ENCODE measurements at places on chromosomes 2 and 18.

DNA sequence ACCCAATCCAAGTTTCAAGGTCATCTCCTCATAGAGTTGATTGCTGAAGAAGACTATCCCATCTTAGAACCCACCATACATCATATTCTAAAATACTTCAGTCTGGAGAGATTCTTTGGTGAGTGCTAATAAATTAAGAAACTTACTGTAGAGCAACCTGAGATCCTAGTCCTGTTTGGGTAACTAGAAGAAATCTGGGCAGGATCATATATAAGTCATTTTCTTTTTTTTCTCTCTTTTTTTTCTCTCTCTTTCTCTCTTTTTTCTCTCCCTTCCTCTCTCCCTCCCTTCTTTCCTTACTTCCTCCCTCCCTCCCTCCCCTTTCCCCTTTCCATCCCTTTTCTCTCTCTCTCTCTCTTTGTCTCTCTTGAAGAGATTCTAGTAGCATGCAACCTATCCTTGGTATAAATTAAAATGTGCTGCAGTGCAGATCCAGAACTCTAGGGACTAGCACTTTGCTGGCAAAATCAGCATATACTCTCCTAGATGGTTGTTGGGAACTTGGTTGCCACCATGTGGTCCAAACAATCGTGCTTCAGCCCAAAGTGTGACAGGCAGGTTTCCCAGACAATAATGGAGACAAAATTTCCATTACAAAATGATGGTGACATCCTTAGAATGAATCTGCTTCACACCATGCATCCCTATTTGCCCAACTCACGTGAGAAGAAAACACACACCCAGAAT, 399.4 kb upstream of the CELF4 start:
- no peak for DNase-seq

DNA sequence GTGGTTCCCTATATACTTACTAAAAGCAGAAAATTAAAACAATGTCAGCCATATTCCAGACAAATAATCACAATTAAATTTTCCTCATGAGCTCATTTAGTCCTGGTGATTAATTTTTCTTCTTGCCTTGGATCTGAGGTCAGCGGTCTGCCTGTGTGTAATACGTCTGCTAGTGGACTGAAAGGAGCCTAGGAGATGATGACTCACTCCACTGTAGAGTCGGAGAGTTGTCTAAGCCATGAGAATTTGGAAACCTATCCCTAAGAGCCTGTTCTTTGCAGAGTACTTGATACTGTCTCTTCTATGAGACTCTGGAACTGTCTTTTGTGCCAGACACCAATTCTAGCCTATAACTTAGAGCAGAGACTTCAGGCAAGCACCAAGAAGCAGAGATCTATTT, 94.2 kb upstream of the RAB27B start:
- no peak for DNase-seq

GRCh38 chr18:55272510-55273243, 313.4 kb upstream of the CCDC68 start:
- no peak for DNase-seq

DNA sequence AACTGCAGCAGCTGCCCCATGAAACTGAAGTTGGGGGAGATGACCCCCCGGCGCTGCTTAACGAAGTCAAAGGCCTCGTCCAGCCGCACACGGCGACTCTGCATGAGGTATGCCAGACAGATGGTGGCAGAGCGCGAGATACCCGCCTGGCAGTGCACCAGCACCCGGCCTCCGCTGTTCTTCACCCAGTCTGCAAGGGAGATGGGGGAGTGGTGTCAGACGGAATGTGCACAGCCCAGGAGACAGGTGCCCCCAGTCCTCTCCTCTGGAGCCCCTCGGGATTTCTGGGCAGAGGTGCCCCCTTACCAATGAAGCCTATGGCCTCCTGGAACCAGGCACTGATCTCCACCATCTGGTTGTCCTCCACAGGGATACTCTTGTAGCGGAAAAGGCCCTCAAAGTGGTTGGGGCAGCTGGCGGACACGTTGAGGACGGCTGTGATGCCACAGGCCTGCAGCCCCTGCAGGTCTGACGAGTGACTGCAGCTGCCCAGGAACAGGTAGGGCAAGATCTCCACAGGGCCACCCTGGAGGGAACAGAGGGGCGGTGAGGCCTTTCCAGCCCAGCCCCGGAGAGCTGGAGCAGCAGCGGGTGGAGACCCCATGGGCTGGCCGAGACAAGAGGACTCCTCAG, 1.3 kb downstream of the DUSP2 start:
- peak; percentile 45 for DNase-seq

- DNase-seq: no peak
Observed at GRCh38 chr18:46155641-46156051, 51.5 kb downstream of the HAUS1 start.

DNA sequence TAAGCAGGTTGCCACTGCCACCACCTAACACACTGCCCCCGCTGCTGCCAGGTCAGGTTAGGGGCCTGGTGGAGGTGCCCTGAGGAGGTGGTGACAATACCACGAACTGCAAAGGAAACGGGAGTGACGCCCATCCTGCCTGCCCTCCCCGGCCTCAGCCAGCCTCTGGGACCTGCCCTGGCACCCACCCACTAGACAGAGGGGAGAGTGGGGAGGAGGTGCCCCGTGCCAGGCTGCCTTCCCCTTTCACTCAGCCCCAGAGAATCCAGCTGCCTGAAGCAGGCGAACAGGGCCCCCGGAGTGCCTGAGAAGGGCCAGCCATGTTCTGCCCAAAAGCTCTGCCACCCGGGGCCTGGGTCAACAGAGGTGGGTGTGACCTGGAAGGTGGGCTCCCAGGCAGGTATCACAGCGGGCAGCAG, 44.5 kb upstream of the FOSL2 start:
- no peak for DNase-seq

DNA sequence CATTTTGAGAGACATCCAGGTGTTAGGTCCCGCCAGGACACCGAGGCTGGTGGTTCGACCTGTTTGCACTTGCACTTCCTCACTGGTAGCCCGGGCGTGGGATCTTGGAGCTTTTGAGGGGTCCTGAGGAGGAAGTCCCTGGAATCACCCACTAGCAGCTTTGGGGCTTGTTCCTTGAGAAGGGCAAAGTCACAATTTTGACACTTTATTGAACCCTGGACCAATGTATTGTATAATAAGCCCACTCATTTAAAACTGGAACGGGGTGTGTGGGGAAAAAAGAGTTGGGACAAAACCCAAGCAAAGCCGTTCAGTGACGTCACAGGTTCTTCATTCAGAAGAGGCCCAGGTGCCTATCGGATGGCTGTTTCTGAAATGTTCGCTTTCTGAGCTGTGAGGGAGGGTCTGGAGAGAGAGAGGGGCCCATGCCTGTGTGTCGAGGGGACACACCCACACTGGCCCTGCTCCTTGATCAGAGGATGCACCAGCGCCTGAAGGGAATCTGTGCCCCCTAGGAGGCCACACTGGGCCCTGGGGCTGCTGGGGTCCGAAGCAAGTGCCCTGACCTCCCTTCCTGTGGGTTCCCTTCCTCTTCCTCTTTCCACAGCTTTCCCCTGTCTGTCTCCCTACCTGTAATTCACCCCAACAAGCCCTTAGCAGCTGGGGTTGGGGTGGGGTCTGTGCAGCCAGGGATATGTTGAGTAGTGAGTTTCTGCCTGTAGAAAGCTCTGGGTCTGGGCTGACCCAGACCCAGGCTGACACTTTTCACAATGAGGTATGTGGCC, 2.6 kb downstream of the LPIN1 start:
- no peak for DNase-seq

DNA sequence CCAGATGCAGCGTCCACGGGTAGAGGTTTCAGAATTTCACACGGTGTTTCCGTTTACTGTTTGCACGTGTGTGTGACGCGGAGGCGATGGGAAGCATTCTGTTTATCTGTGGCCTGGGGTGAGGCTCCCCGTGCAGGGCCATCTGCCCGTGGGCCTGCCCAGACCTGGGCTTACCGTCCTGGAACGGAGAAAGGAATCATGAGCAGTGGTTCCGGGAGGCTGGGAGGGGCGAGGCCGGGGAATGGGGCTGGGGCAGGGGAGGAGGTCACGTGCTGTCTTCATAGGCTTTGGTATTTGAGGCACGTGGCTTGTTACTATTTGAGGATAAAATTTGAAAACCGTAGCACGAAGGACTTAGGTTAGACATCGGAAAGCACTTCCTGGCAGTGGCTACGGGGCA, 77.9 kb downstream of the RTP5 start:
- DNase-seq: no peak

- no peak for DNase-seq
Observed at GRCh38 chr2:234689911-234690379, 193.1 kb upstream of the ARL4C start.

DNA sequence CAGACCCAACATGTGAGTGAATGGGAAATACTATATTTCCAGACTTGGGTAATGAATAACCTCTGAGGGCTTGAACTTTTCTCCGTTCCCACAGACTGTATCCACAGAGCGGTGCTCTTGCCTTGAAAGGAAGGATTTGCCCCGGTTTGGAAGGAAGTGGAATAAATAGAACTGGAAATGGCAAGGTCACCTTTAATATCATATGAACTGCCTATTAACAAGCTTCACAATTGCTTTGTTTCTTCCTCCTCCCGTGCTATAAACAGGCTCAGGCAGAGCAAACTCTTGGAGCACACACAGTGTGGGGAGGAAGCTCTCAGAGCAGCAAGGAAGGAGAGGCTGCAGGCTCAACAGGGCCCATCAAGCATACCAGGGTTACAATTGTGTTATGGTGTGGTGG, 28.5 kb upstream of the DARS1 start:
- DNase-seq: no peak

DNA sequence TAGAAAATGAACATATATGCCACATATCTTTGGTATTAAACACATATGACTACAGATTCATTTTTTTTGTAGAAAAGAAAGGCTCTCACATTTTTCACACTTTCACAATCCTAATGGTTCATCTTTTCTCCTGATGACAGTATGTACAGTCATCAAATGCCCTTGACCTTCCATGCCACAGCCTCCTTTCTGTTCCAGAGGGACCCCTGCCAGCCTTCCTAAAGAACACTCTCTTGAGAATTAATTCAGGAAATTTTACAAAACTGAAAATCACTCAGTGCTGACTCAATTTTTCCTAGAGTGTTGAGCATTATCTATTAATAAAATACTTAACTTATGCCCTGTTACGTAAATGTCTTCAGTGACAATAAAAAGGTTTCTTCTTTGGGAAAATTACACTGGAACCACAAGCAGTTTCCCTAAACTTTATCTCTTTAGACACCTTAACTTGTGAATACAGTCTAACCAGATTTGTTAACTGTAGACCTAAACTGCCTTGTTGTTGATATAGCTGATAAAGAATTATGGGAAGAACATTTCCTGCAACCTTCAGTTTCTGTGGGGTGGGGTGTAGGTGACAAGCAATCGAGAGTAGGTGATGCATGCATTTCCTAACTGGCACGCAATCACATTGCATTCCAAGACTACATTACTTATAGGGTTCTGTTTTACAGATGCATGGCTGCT, 15.3 kb upstream of the ACOXL start:
- no peak for DNase-seq

GRCh38 chr2:201279079-201279478, 18.7 kb downstream of the CASP8 start:
- no peak for DNase-seq

GRCh38 chr2:100702438-100703109, 117.4 kb upstream of the NPAS2 start:
- no peak for DNase-seq

DNA sequence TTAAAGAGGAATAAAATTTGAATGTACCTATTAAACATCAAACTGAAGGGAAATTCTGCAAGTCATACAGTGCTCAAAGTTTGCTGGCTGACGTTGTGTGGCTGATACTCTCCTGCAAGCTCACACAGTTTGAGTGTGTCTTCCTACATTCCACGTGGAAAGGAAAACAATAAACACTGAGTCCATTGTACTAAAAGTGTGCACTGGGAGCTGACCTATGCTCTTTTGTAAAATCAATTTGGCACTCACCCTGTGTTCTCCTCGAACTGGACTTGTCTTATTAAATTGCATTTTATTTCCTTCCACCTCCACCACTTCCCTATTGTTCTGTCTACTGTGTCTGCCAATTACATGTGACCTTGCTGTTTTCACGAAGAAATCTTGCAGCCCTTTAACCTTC, 458.0 kb downstream of the CPS1 start:
- DNase-seq: no peak

- DNase-seq: no peak
Observed at GRCh38 chr2:38806733-38807059, 28.7 kb downstream of the GEMIN6 start.

DNA sequence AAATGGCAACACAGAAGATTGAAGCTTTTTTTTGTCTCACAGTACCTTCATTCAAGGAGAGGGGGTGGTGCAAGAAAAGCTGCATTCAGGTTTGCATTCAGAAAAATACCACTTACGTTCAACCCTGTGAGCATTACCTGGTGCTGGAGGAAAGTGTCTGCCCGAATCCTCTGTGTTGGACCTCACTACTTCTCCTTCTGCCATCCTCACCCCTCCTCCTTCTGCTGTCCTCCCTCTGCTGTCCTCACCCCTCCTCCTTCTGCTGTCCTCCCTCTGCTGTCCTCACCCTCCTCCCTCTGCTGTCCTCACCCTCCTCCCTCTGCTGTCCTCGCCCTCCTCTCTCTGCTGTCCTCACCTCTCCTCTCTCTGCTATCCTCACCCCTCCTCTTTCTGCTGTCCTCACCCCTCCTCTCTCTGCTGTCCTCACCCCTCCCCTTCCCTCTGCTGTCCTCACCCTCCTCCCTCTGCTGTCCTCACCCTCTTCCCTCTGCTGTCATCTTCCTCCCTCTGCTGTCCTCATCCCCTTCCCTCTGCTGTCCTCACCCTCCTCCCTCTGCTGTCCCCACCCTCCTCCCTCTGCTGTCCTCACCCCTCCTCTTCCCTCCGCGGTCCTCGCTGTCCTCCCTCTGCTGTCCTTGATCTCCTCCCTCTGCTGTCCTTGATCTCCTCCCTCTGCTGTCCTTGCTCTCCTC, 11.3 kb downstream of the GAD1 start:
- DNase-seq: no peak

DNA sequence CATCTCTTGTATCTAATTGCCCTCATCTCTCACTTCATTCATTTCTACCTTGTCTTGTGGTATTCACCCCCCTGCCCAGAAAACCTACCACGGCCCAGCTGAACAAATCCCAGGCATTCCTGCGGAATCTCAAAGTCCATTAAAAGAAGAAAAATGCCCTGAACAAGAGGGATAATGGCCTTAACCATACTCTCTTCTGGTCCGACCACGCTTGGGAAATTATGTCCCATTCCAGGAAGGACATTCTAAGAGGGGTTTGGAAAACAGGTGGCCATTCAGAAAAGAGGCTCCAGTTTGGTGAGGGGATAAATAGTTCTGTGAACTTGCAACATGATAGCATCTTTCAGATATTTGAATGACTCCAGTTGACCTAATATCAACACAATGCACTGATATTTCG, 349.9 kb upstream of the ZNF521 start:
- no peak for DNase-seq

- no peak for DNase-seq
Observed at GRCh38 chr2:50564766-50565165, 467.2 kb downstream of the NRXN1 start.

DNA sequence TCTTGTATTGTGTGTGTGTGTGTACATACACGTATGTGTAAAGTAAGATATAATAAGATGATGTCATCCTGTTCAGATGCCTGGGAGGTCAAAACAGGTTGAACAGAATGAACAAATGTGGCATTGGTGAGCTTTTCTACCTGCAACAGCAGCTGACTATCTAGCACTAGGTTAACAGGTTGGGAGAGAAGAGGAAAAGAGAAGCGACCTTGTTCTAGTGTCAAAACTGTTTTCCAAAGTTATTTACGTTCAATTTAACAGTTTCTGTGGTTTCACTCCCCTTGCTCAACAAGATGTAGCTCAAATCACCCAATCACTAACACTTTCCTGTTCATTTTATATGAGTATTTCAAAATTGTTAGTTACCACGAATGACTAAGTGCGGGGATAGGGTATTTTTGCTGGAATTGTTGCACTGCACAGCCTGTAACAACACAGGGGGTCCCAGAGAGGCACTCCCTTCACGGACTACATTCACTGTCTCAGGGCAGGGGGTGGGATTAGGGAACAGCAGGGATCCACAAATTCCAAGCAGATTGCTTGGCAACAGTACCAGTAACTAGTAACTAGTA, 67.5 kb upstream of the DTNB start:
- no peak for DNase-seq

Measured in DMS 273 treated with DMSO at 0.1 percent for 48 hours (cell line).